ENCODE measurements at places on chromosomes 16 and 17. TPM values are rescaled to one million over a fixed set of nuclear protein-coding genes. Genes with fewer than 3 reads are reported as not detected.

Gene OSBPL7
- 11.7 TPM for total RNA-seq

DNA sequence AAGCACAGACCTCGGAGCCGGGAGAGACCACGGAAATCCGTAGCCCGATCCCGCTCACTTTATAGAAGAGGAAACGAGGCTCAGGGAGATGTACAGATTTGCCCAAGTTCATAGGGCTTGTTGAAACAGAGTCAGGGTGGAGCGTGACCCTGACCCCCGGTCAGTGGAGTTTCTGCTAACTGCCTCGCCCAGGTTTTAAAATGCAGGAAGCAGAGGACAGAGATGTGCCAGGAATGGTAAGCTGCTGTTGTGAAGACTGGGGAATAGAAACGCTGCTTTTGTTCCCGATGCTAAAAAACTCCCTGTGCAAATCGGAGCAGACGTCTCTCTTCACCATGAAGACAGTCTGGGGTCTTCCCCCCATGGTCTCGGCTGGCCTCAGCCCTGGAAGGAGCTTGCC, 403.0 kb downstream of the SEC14L1 start:
- H3K27ac ChIP-seq = no peak overlapping the region
- H3K4me1 ChIP-seq = peaks cover 5% of the 10 kb centered on the region
- H3K36me3 ChIP-seq = no peaks in the 10 kb centered on the region
- no peak for DNase-seq

GRCh38 chr16:54216268-54216667, 70.3 kb downstream of the IRX3 start:
- no peaks in the 10 kb centered on the region for H3K36me3 ChIP-seq
- no peaks in the 10 kb centered on the region for H3K27me3 ChIP-seq
- peak; percentile 20 for DNase-seq

DNA sequence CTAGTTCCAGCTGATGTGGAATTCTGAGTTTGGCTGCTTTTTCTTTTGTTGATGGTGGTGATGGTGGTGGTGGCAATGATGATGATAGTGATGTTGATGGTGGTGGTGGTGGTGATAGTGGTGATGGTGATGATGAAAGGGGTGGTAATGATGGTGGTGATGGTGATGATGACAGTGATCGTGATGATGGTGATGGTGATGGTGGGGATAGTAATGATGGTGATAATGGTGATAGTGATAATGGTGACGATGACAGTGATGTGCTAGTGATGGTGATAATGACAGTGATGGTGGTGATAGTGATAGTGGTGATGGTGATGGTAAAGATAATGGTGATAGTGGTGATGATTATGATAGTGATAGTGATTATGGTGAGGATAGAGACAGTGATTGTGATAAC, 61.5 kb downstream of the BMERB1 start:
- H3K4me1 ChIP-seq = peaks cover 5% of the 10 kb centered on the region
- no peaks in the 10 kb centered on the region for H3K36me3 ChIP-seq
- no peaks in the 10 kb centered on the region for H3K27me3 ChIP-seq

- no peak within 1 kb of the TSS for H3K4me3 ChIP-seq
- DNase-seq = no peak
- no peaks in the 10 kb centered on the region for H3K4me1 ChIP-seq
Measured at GRCh38 chr16:1871974-1872635, at the start of gene MEIOB. Gene MEIOB (minus strand): TSS chr16:1872164. CDS start chr16:1868175, 3,989 bp downstream.

Data from uterus (tissue), 4 donors.